ENCODE measurements at places on chromosomes 1 and 21.
A peak's percentile ranks its signal among the peaks of the same experiment; 100 is the strongest.

DNA sequence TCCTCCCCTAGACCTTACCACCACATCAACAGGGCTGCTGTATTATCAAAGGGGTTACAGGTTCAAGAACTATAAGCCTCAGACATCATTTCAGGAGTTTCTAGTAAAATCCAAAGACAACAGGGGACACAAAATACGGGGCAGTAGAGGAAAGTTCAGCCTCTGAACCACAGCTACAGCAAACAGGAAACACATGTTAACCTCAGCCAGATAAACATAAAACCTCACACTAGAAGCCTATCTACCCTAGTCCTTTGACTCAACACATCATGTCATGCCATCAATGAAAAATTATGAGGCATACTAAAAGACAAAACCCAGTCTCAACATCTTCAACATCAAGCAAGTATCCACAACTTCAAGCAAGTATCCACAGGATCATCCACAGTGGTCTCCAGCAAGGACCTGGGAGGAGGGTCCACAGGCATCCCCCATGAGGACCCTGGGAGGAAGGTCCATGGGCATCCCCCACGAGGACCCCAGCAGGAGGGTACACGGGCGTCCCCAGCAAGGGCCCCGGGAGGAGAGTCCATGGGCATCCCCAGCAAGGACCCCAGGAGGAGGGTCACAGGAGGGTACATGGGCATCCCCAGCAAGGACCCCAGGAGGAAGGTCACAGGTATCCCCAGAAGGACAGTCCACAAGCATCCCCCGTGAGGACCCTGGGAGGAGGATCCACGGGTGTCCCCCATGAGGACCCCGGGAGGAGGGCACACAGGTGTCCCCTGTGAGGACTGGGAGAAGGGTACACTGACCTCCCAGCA is 440.0 kb downstream of the MATN1 start:
- DNase-seq: no peak

GRCh38 chr1:183019860-183020259 is 3.4 kb upstream of the LAMC1 start:
- no peak for DNase-seq

DNA sequence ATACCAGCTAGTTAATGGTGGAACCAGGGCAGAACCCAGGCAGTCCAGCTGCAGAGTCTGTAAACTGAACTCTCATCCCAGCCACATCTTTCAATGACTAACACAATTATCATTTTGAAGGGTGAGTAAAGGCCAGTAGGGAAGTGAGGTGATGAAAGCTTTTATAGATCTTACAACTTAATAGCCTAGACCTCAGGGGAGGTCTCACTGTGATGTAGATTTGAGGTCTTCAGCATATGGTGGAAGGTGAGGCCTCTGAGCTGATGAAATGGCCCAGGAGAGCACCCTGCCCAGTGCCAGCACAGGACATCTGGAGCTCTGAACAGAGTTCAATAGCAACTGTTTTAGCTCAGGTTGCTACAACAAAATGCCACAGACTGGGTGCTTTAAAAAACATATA is 44.8 kb upstream of the POU2F1 start:
- DNase-seq: no peak

DNA sequence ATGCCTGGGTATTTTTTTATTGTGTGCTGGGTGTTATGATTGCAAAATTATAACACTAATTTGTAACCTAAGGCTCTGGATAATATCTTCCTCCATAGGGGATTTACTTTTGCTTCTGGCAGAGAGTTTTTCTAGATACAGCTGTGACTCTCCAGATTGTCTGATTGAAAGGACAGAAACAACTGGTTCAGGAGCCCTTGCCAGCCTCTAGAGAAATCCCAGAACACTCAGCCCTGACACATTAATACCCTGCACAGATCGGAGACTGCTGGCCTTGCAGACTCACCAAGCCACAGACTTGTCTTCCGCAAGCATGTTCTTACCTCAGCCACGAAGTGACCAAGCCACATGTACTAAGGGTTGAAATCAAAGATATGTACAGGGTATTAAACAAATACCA is 10.7 kb downstream of the C1orf146 start:
- no peak for DNase-seq

DNA sequence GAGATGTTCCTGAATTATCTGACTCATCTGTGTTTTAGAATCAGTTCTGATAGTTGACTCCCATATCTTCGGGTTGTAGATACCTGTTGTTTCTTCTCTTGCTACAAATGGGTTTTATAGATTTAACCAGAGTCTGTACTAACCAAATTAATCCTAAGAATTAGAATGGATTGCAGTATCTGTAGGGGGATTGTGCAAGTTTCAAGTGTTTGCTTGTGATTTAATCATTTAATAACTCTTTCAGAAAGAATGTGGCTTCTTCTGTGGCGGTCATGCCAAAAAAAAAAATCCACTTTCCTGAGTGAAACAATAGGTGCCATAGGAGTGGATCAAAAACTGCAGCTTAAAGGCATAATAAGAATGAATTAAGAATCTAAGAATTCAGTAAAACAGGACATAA is 9.4 kb downstream of the IPO9 start:
- no peak for DNase-seq

GRCh38 chr1:203456577-203456976 is 19.0 kb upstream of the PRELP start:
- no peak for DNase-seq

GRCh38 chr1:10539411-10540043 is 64.8 kb downstream of the PEX14 start:
- peak; percentile 36 for DNase-seq

DNA sequence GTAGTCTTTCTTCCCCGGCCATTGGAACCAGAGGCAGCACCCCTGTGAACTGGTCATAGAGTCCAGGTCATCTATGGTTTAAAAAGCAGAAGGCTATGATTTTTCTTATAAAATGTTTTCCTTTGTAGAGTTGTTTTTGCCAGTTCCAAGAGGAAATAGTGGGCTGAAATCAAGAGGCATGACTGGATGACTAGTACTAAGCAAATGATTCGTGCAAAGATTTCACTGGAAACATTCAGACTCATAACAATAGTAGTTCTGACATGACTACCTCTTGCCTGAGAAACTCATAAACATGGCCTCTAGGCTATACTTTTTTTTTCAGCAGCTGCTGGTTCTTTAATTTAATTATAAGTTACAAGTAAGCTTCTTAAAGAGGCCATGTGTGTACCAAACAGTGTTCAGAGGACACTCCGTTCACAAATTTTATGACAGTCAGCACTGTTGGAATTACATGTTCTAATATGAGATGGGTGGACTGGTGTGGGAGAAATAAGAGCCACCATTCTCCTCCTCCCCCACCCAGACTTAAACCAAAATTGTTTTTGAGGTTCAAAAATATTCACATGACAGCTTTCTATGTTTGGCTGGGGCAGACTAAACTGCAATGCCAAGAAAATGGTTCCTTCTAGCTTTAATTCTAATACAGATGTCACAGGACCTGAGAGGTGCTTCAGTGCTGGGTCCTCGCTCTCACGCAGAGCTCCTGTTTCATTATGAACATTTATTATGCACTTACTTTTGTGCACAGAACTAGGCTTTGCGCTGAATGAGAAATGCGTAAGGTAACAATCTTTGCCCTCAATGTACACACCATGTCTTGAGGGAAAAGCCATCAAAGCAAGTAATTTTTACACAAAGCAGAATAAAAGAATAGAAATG is 147.5 kb downstream of the ZC3H11B start:
- DNase-seq: no peak

DNA sequence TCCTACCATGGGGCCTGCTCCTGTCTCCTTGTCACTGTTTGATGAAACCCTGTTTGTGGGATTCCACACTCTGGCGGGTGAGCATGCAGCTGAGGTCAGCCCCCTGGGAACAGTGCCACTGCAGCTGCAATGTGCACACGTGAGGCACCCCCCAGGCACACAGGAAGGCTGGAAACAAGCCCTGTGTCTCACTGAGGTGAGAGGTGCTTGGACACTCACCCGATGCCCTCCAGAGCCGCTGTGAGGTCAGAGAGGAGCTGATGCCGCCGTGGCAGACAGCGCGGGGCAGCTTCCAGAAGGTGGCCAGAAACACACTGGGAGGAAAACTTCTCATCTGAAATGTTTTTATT is 49.7 kb downstream of the SLX9 start:
- DNase-seq: no peak

- no peak for DNase-seq
Observed at GRCh38 chr21:44890961-44891541, 17.6 kb upstream of the PTTG1IP start.

DNA sequence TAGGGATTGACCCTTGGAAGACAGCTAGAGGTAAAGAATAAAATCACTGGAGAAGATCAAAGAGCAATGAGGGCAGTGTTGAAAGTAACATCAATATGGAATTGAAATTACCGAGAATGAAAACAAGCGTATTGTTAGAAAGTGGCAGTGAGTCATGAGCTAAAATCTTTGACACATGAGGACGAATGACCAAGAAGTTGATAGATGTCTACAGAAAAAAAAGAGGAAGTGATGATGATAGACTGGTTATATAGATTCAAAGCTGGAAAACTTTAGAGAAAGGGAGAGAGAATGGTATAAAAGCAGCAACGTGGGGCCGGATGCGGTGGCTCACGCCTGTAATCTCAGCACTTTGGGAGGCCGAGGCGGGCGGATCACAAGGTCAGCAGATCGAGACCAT is 12.5 kb upstream of the DNM3 start:
- DNase-seq: no peak

- DNase-seq: peak; percentile 43
Observed at GRCh38 chr1:103514920-103515503, 10.5 kb upstream of the RNPC3 start.

DNA sequence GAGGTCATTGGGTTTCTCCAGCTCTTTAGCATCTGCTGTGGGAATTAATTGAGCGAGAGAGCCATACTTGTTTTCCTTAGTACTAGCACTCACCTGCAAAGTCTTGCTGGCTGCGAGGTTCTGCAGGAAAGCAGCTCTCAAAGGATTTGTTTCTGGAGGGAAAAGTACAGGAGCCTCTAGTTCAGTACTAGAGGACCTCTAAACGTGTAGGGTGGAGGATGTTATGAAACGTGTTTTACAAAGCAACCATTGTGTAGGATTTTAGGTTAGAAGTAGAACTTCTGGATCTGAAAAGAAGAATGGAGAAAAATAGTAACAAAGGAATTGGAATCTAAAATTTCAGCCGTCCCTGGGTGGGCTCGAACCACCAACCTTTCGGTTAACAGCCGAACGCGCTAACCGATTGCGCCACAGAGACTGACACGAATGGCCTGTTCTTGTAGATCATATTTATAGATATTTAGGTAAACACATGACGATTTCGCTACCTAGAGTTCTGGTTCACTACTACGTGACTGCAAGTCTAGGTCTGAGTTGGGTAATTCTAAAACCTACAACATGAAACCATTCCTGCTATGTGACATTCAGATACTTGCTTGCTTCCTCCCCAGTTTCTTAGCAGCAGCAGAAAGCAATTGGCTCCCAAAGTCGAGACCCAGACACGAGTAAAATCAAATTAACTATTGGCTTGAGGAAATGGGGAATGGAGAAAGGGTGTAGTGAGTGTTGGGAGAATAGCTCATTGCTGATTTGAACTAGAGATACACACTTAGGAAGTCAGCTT is 60.2 kb upstream of the CFAP126 start:
- peak; percentile 29 for DNase-seq

- DNase-seq: no peak
Observed at GRCh38 chr21:34771512-34772028, 102.8 kb downstream of the CLIC6 start.

GRCh38 chr1:212513586-212513985 is 80.9 kb downstream of the NENF start:
- no peak for DNase-seq

DNA sequence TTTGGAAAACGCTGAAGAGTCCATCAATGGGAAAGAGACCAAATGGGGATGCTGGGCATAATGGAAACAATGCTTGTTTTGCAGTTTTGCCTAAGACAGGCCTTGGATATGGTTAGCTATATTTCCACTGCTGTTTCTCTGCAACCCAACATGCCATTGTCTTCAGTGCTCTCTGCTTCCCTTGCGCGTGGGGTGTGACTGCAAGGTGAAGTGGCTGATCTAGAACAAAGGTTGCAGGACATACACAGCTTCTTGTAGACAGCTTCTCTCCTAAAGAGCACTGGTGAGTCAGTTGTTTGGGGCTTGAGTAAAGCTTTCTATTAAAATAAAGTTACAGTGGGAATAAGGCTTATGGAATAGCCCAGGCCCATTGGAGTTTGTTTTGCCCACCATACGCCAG is 33.0 kb downstream of the RUNX1 start:
- no peak for DNase-seq

DNA sequence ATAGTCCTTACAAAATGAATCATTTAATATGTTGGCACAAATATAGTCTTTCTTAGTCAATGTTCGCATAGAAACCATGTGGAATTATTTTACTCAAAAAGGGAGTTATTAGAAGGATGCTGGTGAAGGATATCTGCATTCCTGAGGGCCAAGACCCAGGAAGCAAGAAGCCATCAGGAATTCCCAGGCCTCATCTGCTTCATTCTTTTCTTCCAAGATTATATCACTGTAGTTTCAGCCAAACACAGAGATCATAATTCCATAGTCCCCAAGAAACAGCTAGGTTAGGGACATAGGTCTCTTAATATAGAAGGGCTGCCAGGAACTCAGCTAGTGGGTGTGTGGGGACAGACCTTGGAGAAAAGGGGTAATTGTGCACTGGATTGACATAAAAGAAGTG is 28.6 kb upstream of the DISC1 start:
- DNase-seq: no peak

DNA sequence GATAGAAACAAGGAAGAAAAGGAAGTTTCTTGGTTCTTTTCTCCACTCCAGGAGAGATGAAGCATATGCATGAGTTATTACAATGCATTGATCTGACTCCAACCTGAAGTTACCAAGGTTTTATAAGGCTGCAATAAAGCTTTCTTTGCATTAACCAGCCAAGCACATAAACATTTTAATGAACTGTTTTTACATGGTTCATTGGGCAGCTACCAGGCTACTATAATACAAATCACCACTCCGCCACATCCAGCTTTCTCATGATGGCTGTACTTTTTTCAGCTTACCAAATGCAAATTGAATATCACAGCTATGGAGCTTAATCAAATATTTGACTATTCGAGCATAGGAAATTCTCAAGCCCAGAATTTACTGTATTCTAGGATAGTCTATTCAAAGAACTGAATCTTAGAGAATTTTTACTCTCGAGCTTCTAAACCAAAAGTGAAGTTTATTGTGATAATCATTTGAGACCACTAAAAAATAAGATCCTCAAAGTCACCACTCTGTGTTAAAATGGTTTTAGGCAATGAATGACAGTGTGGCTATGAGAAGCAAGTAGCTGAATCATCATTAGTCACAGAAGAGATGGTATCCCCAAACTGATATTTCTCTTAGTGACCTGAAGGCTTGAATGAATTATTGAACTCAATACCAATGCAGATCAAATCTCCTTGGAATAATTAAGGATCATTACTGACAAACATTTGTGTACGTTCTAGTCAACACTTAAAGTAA is 58.6 kb upstream of the ZNF281 start:
- peak; percentile 24 for DNase-seq

DNA sequence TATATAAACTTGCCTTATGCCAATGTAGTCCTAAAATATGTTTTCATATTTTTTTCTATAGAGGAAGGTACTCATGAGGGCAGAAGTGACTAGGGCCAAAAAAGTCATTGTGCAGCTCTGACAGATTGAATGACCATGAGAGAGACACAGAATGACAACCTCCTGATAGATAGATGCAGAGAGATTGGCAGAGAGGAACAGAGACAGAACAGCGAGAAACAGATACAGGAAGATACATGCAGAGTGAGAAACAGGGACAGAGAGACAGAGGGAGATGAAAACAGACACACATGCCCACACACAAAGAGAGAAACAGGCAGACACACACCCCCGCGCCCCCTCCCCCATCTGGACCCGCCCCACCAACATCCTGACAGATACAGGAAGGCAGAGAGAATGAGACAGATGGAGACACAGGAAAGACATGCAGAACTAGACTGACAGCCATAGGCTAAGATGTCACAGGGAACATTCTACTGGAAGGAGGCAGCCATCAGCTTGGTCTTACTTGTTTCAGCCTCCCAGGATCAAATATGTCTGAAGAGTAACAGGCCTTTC is 211.1 kb downstream of the ST6GALNAC3 start:
- DNase-seq: no peak

Data from retina (tissue), 1 donor.